ENCODE measurements at places on chromosomes 3 and 15. TPM values are rescaled to one million over a fixed set of nuclear protein-coding genes. Genes with fewer than 3 reads are reported as not detected.

- H3K27ac ChIP-seq: no peak overlapping the region
- no peaks in the 10 kb centered on the region for H3K4me1 ChIP-seq
- DNase-seq: no peak
- no peaks in the 10 kb centered on the region for H3K27me3 ChIP-seq
- no peaks in the 10 kb centered on the region for H3K36me3 ChIP-seq
These were observed 18.9 kb upstream of the ALCAM start for GRCh38 chr3:105347625-105348302.

DNA sequence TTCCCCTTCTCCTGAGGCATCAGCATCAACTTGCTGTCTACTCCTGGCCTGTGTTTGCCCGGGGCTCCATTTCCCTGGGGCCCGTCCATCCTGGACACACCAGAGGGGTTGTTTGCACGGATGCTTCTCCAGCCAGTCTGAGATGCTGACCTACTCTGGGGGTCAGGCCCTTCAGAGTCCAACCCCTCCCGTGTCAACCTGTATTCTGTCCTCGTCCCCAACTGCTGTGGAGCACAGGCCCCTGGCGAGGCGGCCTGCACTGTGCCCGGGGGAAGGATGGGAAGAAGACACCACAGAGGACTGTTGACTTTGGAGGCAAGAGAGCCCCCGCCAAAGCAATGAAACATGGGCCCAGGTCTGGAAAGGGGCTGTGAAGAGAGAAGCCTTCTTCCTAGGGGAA is 25.8 kb downstream of the ALS2CL start:
- DNase-seq: no peak
- no peaks in the 10 kb centered on the region for H3K36me3 ChIP-seq
- H3K27me3 ChIP-seq: no peaks in the 10 kb centered on the region
- H3K27ac ChIP-seq: no peak overlapping the region
- H3K4me3 ChIP-seq: no peak overlapping the region
- peaks cover 21% of the 10 kb centered on the region for H3K4me1 ChIP-seq

- no peak overlapping the region for H3K27ac ChIP-seq
- no peaks in the 10 kb centered on the region for H3K4me1 ChIP-seq
- H3K27me3 ChIP-seq: no peaks in the 10 kb centered on the region
- H3K4me3 ChIP-seq: no peak overlapping the region
- peak; percentile 31 for DNase-seq
These were observed 21.7 kb downstream of the NMNAT3 start for GRCh38 chr3:139655909-139656595.

DNA sequence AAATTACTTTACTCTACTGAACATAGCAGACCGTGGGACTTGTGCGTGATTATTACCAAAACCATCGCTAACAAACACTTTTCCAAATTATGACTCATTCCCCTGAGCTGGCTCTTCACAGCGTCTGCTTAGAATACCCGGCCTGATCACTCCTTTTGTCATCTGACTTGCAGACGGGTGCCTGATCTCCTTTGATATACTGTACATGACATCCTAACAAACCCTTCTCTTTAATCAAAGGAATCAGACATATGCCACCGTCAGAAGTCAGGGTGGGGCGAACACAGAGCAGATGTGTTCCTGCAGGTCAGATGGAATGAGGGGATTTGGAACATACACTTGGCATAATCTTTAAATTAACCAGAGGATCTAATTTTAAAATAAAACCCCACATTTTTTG is 48.5 kb upstream of the SH3GL3 start:
- no peak overlapping the region for H3K4me3 ChIP-seq
- H3K27ac ChIP-seq: no peak overlapping the region
- H3K4me1 ChIP-seq: no peaks in the 10 kb centered on the region
- no peak for DNase-seq
- peaks cover 16% of the 10 kb centered on the region for H3K27me3 ChIP-seq
- H3K36me3 ChIP-seq: no peaks in the 10 kb centered on the region

DNA sequence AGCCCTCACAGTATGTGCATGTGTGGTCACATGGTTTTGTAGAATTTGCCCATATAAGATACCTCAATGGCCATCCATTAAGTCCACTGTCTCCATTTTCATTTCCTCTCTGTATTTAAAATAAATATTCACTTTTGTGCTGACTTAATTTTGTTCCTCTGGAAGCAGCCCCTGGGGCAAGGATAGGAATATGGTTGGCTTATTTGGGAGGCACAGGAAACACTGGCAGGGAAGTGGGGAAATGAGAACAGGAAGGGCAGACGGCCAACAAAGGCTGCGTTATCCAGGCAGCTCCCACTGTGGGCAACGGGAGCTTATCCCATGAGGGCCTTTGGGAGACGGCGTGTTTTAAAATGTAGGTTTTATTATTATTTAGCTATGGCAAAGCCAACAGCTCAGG is 148.6 kb downstream of the SHQ1 start:
- H3K4me3 ChIP-seq: no peak overlapping the region
- DNase-seq: no peak
- H3K27me3 ChIP-seq: no peaks in the 10 kb centered on the region
- H3K27ac ChIP-seq: no peak overlapping the region

GRCh38 chr15:51193979-51194378 is 99.3 kb upstream of the TNFAIP8L3 start:
- DNase-seq: no peak
- no peaks in the 10 kb centered on the region for H3K4me1 ChIP-seq
- no peak overlapping the region for H3K27ac ChIP-seq

DNA sequence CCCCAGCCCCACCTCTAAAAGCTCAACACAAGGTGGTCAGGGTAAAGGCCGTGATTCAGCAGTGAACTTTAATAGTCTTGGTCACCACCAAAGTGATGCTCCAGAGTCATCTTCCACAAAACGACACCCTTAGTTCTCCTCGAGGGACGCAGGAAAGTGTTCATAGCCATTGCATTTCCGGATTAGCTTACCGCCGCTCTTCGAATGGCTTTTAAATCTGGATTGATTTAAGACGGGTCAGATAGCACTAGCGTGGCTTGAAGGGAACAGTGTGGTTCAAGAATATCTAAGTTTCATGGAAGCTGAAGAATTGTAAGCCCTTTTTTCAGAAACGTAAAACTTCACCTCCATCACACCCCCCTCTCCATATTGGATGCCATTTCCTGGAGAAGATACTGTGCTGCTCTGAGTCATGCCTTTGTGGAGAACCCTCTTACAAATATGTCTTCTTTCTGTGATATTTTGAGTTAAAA is 829 bp downstream of the RNF7 start:
- DNase-seq: no peak
- H3K36me3 ChIP-seq: no peaks in the 10 kb centered on the region
- H3K4me3 ChIP-seq: peak overlapping the region; percentile 88
- no peaks in the 10 kb centered on the region for H3K27me3 ChIP-seq

- no peak overlapping the region for H3K27ac ChIP-seq
- H3K4me3 ChIP-seq: no peak overlapping the region
- H3K27me3 ChIP-seq: no peaks in the 10 kb centered on the region
- H3K36me3 ChIP-seq: no peaks in the 10 kb centered on the region
- no peak for DNase-seq
- H3K4me1 ChIP-seq: no peaks in the 10 kb centered on the region
These were observed 45.5 kb downstream of the PAQR5 start for GRCh38 chr15:69344238-69344637.

GRCh38 chr3:26915208-26915607 is 292.6 kb downstream of the LRRC3B start:
- H3K36me3 ChIP-seq: no peaks in the 10 kb centered on the region
- H3K4me1 ChIP-seq: no peaks in the 10 kb centered on the region
- H3K27me3 ChIP-seq: no peaks in the 10 kb centered on the region

Gene TRPM1
- total RNA-seq: not detected

- H3K27me3 ChIP-seq: no peaks in the 10 kb centered on the region
- no peak for DNase-seq
- no peaks in the 10 kb centered on the region for H3K4me1 ChIP-seq
- no peak overlapping the region for H3K27ac ChIP-seq
- no peak overlapping the region for H3K4me3 ChIP-seq
These were observed 260.2 kb upstream of the PEX5L start for GRCh38 chr3:180296971-180297370.

Gene APOD
- 5,849 TPM for total RNA-seq
